ENCODE measurements at places on chromosomes 12 and 14.

DNA sequence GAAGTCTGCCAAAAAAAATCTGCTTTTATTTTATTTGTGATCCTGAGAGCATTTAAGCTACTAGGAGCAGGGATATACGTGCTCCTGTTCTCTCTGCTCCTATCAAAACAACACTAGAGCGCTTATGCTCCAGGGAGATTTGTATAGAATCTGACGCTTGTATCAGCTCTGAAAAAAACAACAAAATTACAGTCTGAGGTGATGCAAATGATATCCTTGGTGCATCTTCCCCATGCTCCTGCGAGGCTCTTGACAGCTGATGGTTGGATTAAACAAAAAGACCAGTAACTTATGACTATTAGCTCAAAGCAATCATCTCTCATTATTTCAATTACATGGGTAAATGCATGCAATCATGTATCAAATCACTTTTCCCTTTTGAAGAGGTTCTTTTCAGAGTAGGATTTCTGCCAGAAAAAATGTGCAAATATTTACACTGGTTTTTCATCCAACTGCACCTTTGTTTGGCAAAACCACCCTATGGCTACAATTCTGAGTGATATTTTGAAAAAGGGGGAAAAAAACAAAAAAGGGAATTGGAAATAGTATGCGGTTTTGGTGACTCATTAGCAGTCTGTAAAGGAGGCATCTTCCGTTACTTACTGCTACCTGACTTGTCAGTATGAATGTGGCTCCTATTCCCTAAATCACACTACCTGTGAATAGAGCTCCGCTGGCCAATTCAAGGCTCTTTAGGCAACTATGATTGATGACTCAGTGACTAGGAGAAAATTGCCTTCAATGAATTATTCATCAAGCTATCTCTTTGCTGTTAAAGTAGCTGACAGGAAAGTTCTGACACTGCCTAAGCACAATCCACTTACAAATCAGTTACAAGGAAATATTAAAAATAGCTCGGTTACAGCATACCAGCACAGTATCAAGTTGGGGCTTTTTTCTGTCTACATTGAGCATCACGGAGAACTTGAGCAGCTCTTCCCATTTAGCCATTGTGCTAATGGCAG, 450.0 kb downstream of the FOXG1 start:
- DNase-seq: no peak

- DNase-seq: no peak
Measured at GRCh38 chr14:92516966-92517506, 3.5 kb downstream of the RIN3 start.

GRCh38 chr12:50024805-50025186, 498 bp downstream of the RACGAP1 start:
- peak; percentile 33 for DNase-seq

DNA sequence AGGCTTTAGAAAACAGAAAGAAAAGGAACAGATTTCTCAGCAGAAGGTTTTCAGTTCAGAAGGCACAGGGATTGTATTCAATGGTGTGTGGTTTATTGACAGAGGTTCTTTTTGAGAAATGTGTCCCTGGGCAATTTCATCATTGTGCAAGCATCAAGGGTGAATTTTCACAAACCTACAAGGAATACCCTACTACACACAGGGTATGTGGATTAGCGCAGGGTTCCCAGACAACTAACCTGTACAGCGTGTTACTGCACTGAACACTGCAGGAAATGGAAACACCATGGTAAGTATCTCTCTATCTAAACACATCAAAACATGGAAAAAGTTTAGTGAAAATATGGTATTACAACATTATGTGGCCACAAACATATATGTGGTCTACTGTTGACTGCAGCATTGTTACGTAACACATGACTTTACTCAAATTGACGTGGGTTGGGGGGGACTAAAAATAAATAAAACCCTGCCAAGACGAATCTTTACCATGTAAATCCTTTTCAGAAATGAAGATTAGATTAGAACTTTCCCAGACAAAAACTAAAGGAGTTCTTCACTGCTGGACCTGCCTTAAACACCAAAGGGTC, 893.1 kb downstream of the TMEM121 start:
- DNase-seq: no peak

DNA sequence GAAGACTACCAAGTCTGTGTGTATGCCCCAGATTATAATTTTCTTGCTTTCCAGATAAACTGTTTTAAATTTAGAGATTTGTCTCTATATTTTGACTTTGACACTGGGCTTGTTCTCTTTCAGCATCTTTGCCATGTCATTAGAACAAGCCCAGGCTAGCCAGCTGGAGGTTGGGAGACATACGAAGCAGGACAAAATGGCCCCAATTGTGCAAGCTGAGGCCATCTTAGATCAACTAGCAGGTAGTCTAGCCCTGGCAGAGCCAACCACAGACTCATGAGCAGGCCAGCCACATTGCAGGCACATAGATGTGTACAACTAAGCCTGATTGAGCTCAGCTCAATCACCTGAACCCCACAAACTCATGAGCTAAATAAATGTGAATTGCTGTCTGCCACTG, 321.4 kb downstream of the ATP23 start:
- DNase-seq: no peak
